NB4 (cell line): ENCODE measurements at places on chromosomes 2 and 18.

DNA sequence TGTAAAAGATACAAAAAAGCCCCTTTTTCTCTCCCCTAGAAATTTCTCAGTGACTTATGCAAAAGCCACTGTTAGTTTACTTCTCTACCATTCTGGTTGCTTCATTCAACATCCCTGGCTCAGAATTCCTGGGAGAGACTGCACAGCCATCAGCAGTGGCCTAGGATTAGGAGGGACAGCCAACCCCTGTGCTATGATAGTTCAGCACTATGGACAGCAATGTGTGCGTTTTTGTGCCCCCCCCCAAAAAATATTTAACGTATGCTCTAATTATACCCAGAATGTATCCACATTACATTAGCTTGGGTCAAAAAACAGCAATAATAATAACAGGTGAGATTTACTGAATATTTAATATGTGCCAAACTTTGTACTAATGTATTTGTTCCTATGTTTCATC lies 29.0 kb downstream of the OSR1 start:
- no peak for DNase-seq

DNA sequence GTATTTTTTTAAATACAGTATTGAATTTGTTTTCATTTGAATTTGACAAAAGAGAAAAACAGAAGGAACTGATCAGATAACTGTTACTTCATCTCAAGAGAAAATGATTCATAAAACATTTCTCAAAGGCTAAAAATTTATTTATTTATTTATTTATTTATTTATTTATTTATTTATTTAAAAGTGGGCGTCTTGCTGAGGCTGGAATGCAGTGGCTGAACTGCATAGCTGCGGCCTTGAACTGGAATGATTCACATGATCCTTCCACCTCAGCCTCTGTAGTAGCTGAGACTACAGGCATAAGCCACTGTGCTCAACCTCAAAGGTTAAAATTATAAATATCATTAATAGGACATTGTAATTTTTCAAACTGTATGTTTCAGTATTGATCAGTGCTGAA lies 4.5 kb upstream of the PUM2 start:
- DNase-seq: no peak

- no peak for DNase-seq
Observed at GRCh38 chr2:3563521-3563976, 5.4 kb upstream of the RNASEH1 start.

DNA sequence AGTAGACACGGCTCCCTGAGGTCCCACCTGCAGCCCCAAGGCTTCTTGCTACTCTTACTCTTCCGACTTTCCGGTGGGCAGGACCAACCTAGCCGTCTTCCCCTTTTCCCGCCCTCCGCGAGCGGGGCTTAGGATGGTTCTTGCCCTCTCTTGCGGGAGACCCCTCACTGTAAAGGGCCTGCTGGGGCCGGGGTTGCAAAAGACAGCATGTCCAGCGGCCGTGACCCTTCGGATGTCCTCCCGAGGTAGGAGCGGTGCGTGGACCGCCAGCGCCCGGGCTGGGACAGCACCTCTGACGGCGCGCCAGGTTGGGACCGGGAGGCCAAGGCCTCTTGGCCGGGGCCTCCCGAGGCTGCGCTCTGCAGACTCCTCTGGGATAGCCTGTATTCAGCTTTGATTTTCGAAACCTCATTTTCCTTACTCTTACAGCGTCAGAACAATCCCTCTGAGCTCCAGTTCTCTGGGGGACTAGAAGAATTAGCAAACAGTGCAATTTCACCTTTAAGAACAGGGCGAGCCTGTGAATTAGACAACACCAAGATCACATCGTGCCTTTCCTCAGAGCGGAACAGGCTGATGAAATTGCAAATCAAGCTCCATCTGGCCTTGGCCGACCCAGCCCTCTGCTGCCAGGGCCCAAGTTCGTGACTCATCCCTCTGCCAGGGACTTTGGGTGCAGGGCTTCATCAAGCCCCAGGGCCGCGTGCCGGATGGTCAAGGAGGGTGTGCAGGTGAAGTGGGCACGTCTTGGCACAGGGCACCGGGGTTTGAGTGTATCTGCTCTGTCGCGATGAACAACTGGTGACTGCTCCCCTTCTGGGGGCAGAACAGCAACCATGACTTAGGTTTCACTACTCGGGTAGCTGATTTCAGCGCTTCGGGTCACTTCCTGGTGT lies 777 bp downstream of the MOCOS start:
- DNase-seq: no peak

DNA sequence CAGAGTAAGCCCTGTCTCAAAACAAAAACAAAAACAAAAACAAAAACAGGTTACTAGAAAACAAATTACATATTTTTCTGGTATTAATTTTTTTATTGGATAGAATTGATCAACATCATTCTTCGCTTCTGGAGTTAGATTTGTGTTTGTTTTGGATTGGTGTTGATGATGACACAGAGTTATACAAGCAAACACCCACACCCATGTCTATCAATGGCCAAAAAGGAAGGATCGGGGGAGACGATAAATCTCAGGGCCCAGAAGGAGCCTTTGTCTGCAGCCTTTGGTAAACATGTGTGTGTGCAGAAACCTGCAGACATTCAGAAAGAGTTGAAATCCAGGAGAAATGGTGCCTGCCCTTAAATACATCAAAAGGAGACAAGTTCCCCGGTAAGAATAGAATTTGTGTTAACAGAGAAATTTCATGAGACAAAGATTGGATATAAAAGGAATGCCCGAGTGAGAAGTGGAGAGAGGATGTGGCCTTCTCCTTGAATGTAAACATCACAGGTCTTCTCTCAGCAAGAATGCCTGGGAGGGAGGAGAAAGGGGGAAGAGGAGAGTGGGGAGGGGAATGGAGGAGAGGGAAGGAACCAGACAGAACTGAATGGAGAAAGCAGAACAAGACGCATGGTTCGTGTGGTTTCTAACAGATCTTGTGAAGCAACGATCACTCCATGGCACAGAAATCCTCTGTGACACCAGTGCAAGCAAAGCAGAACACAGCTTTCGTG lies 40.4 kb upstream of the TMEM178A start:
- DNase-seq: peak; percentile 81

DNA sequence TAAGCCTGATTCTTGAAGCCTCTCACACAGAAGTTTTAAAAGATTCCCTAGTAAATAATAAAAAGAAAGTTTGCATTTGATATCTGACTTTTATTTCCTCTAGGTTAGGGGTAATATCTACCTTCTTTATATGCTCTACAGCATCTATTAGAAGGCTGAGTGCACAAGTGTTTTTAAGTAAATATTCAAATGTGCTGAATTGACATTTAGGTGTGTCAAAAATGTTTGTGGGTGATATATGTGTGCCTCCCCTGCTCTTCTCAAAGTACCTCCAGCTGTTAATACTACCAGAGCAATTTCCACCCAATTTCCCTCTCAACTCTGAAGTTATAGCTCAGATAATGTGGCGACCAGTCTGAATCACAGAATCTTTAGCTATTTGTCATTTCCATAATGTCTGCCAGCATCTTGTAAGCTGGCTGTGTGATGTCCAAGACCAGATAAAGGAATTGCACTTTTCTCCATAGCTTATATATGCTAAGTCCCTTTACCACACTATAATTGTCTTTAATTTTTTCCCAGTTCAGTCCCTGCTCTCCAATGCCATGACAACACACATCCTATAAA lies 24.4 kb upstream of the ERMN start:
- no peak for DNase-seq

DNA sequence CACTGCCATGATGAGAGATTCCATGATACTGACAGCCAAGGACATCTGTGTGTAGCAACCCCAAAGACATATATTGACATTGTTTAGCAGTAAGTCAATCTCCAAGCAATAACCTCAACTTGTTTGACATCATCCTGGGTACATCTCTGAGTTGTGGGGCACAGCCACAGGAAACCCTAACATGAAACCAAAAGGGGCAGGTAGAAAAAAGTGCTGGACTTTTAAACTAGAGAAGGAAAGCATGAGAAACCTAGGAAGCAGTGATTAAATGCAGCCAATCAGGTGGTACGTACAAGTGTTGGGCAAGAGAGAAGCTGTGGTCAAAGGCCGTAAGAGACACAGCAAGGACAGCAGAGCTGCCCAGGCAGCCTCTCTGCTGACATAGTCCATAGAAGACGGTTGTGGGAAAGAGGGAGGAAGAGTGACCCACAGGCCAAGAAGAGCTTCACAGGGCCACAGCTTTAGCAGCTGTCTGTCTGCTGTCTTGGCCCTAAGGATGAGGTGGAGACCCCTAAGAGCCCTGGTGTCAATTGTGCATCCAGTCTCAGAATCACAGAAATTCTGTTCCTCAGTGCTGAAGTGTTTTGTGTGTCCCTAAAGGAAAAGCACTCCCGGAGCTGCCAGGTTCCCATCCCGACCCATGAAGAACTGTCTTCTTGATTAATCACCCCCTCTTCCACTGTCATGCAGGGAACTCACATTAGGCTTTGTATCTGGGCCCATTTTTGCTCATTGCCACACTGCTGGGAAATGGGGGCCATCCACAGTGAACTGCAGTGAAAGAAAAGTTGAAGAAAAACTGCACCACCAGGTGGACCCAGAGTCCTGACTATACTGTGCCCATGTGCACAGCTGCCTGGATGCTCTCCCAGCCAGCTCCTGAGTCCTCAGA lies 25.4 kb upstream of the CHN1 start:
- peak; percentile 58 for DNase-seq

GRCh38 chr2:144239306-144239705 lies 280.6 kb downstream of the ZEB2 start:
- DNase-seq: no peak

DNA sequence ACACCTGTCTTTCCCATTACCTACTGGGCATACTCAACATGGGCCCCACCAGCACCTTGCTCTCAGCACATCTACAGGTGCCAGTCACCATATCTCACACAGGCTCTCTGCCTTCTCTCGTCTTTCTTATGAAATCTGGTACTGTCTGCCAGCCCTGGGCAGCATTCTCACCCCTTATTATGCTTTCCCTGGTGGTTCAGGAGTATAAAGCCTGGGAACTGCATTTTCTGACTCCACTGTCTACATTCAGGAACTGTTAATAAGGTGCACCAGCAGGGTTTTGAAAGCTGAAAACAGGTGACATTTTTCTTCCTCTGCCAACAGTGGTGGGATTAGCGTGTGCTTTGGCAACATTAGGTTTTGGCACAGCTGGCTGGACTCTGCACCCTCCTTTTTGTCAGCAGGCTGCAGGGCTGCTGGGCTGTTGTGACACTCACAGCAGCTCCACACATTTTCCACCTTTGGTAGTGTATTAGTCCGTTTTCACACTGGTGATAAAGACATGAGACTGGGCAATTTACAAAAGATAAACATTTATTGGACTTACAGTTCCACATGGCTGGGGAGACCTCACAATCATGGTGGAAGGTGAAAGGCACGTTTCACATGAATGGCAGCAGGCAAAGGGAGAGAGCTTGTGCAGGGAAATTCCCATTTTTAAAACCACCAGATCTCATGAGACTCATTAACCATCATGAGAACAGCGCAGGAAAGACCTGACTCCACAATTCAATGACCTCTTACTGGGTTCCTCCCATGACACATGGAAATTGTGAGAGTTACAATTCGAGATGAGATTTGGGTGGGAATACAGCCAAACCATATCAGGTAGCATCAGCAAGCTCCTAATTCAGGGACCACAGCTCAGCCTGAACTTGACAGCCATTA lies 343.1 kb upstream of the LYPD1 start:
- DNase-seq: no peak

DNA sequence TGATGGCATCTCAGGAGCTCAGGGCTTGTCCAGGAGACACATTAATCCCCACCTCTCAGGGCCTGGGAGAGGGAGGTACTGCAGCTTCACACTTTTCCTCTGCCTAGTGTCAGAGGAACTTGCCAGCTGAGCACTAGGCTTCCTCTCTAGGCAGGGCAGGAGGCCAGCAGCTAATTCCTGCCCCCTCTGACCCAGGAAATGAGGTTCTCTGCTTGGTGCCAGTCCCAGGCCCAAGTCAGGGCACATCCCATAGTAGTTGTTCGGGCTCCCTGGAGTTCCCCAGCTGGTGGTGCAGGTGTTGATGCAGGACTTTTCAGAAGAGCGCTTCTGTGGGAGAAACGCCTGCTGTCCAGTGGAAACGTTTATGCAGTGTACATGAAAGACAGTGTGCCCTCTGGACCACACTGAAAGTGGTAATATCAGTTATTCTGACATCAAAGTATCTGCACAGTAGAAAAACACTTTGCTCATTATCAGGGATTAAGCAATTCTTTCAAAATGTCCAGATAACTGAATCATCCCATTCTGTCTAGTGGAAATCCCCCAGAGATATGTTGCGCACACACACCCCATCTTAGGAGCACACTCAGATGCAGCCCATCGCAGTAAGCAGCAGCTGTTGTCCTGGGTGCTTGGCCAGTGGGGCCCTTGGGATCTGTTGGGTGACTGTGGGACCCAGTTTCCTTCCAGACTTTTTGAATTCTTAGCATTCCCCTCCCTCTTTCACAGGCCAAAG lies 17.8 kb upstream of the SCLY start:
- no peak for DNase-seq

- no peak for DNase-seq
Observed at GRCh38 chr18:7958897-7959146, 391.7 kb downstream of the PTPRM start.

- DNase-seq: no peak
Observed at GRCh38 chr2:238690511-238690910, 157.4 kb upstream of the TWIST2 start.

DNA sequence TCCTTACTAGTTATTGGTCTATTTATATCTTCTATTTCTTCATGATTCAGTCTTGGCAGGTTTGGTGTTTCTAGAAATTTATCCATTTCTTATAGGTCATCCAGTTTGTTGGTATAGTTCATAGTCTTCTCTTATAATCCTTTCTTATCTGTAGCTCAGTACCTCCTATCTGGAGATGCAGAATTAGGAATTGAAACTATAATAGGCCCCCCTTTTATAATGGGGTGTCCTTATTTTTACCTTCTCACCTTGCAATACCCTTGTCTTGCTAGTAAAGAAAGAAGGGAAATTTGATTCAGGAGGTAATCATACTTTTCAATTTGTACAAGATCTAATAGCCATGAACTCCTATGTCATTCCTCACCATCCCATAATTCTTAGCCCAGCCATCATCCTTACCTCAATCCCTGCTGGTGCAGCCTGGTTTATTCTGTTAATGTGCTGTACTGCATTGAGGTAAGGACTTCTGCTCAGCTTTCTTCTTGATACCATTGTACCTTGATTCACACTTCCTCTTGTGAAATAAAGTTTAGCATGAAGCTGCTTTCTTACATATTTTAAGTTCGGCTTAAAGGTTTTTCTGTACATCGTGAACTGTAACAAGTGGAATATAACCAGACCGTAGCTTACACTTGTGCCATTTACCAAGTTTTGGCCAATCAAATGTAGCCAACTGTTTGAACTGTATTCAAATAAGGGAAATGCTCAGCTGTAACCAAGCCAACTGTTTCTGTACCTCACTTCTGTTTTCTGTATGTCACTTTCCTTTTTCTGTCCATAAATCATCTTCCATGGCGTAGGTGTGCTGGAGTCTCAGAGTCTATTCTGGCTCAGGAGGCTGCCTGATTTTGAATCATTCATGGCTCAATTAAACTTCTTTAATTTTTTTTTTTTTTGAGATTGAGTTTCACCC lies 40.1 kb upstream of the PTH2R start:
- no peak for DNase-seq

DNA sequence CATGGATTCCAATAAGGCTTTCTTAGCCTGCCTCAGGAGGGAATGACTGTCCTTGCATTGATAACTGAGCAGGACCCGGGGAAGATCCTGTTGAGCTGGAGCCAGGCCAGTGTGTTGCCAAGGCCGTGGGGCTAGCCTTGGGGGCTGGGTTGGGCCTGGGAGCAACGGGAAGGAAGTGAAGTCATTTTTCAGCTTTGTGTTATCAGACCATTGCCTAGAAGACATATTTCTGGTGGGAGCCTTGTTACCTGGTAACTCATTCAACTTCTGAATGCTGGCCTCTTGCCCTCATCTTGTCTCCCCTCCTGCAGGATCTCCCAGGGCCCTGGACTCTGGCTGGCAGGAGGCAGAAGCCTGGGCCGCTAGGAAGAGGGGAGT lies 92.7 kb upstream of the MGAT5 start:
- no peak for DNase-seq
